ENCODE measurements at places on chromosomes 5 and 9.
A peak's percentile ranks its signal among the peaks of the same experiment; 100 is the strongest.

GRCh38 chr5:34496260-34496691 lies 159.9 kb upstream of the RAI14 start:
- no peak for DNase-seq

GRCh38 chr9:16312962-16313546 lies 557.4 kb downstream of the BNC2 start:
- no peak for DNase-seq

GRCh38 chr9:106532306-106533015 lies 330.5 kb upstream of the ZNF462 start:
- no peak for DNase-seq

DNA sequence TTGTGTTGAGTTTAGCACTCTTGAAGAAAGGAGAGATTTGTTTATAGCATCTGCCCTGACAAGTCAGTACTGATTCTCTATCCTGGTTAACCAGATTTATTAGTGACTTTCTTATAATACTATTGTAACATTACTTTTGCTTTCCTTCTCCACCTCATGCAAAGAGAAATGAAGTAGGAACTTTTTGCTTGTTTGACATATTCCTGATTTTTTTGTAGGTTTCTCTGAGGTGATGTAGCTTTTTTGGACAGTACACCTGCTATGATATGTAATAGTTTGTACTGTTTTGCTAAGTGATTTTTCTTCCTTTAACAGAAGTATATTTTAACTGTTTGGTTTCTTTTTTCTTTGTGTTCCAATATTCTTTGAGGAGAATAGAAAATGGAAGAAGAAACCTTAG lies 117.7 kb downstream of the ZCCHC7 start:
- DNase-seq: no peak

DNA sequence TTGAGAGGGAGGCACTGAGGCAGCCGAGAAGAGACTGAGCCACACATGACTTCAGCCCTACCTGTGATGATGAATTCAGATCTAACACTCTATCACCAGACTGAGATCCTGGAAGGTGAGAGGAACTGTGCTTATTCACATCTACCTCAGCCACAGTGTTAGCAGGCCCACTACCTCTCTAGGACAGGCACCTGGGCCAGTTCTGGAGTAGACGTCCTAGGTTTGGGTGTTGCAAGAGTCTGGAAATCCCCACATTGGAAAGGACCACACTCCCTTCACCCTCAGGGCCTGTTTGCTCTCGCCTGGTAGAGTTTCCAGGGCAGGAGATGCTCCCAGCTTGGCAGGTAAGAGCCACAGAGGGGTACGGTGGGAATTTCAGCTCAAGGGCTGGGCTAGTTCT lies 113.8 kb upstream of the CCL21 start:
- no peak for DNase-seq

- DNase-seq: no peak
These were observed 160.3 kb upstream of the MVB12B start for GRCh38 chr9:126166291-126166690.

DNA sequence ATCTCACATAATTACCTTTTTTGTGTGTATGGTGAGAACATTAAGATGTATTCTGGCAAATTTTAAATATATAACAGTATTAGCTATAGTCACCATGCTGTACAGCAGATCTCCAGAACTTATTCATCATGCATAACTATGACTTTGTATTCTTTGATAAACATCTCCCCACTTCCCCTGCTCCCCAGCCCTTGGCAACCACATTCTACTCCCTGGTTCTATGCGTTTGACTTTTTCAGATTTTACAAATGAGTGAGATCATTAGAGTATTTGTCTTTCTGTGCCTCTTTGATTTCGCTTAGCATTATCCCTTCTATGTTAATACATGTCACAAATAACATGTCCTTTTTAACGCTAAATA lies 49.4 kb downstream of the SMC2 start:
- no peak for DNase-seq

DNA sequence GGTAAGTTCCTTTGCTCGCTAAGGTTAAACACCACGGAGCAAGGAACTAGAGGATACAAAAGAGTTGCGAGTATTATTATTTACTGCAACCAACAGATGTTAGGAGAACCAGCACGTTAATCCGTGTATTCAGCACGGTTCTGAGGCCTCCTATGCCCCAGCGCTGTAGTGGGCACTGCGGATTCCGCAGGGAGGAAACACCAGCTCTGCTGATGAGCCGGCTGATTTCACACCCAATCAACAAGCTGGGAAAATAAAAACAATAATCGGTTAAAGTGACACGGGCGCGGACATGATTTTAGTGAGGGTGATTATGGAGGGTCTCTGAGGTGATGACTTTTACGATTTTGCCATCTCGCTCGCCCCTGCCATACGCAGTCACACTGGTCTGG lies 702 bp upstream of the PRELID2 start:
- no peak for DNase-seq

GRCh38 chr9:71928376-71928775 lies 16.9 kb downstream of the C9orf85 start:
- no peak for DNase-seq

GRCh38 chr9:125260561-125260960 lies 1.1 kb upstream of the GAPVD1 start:
- DNase-seq: no peak

DNA sequence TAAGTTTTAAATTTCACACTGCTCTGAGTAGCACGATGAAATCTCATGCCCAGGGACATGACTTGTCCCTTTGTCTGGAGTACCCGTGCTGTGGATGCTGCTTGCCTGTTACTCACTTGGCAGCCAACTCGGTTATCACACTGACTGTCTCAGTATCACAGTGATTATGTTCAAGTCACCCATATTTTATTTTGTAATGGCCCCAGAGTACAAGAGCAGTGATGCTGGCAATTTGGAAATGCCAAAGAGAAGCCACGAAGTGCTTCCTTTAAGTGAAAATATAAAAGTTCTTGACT lies 22.8 kb upstream of the SCGB3A2 start:
- no peak for DNase-seq

- DNase-seq: no peak
These were observed 23.8 kb downstream of the NEUROG1 start for GRCh38 chr5:135511761-135512575.

GRCh38 chr5:108727236-108727650 lies 20.5 kb upstream of the FER start:
- no peak for DNase-seq

GRCh38 chr9:126183266-126183665 lies 143.4 kb upstream of the MVB12B start:
- no peak for DNase-seq

DNA sequence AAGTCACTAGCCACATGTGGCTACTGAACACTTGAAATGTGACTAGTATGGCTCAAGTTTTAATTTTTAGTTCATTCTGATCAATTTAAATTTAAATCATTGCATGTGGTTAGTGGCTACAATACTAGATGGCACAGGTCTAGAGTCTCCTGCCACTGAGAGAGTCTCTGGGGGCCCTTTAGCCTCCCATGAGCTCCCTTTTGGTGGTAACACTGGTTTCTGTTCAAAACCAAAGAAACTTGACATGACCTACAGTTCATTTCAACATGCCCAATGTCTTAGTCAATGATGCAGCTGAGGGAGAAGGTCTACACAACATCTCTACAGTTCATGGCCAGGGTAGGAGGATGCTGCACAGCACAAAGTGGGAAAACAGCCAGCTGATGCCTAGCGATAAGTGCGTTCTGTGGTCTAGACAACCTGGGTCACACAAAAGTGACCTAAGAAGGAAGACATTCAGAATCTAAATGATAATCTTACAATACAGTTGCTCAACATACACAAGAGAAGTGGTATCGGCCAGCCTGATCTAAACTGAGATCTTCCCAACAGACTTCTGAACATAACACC lies 121.0 kb downstream of the AUH start:
- DNase-seq: no peak

DNA sequence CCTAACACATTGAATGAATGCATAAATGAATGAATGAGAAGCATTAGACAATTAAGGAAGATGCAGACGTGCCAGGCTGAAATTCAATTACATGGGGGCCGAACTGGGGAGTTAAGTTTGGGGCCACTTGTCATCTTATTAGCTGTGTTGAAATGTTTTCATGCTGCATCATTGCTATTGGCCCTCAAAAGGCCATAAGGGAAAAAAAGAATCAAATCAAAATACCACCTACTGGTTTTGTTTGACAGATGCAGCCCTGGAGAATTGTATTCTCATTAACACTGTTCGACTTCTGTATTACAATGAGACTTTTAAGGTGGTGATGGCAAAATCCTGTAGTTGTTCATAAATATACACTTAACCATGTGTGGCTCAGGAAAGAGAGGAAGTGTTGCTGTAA lies 38.4 kb downstream of the UBE2QL1 start:
- DNase-seq: no peak

GRCh38 chr9:78112406-78112805 lies 80.8 kb upstream of the GNAQ start:
- no peak for DNase-seq

DNA sequence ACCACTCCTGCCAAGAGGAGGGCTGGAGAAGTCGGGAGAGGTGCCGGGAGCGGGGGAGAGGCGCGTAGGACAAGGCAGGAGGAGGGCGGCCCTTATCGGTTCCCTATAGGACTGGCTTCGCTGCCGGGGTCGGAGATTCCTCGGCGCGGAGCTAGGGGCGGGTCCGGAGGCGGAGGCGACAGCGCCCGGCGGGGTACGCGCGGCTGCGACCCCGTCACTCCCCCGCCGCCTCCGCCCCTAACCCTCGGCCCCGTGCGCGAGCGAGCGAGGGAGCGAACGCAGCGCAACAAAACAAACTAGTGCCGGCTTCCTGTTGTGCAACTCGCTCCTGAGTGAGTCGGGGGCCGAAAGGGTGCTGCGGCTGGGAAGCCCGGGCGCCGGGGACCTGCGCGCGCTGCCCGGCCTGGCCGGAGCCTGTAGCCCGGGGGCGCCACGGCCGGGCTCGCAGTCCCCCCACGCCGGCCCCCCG lies 2.0 kb downstream of the GLIS3 start:
- peak; percentile 40 for DNase-seq

DNA sequence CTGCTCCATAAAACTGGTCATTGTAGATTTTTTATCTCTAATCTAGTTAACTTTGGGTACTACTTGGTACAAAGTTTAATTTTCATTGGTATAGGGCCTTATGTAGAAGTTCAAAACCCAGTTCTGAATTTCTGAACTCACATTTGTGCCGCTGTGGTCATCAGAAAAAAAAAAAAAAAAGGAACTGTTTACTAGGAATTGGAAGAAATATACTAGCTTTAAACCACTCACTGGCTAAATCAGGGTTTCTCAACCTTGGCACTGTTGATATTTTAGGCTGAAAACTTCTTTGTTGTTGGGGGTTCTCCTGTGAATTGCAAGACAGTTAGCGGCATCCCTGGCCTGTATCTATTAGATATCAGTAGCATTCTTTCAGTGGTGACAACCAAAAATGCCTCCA lies 4.1 kb upstream of the ZFYVE16 start:
- DNase-seq: no peak

DNA sequence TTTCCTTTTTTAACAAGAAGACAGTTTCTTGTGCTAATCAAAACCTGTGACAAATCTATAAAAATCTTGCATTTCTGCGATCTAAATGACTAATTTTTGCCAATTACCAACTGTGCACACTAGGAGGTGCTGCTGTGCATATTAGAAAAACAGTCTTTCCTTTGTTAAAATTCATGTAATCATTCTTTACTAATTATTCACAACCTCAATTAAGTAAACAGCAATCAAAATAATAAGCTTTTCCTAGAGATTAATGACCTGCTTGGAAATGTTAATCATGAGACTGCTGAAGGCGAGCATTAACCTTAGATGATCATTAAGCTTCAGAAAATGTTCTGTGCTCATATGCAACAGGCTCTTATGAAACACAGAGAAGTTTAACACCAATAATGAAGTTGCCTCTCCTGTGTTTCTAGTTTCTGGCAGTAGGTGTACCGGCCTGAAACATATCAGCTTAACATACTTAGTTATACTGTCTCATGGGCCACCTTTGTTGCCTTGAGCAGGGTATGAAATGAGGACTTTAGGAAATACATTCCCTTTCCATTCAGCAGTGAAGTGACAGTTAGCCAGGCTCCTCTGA lies 17.7 kb downstream of the RFESD start:
- DNase-seq: peak; percentile 20

DNA sequence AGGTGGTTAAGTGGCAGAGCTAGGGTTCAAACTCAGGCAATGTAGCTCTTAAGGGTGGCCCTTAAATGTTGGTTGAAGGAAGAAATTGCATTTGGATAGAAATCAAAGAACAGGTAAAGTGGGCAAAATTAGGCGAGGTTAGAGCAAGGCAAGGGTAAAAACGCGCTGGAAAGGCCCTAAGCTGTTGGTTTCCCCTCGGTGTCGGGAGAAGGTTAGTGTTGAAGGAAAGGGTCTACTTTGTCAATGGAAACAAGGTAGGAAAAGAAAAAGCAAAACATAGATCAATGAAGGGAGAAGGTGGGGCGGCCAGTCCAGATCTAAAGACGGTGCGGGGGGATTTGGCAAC lies 431 bp downstream of the FASTKD3 start:
- DNase-seq: no peak

DNA sequence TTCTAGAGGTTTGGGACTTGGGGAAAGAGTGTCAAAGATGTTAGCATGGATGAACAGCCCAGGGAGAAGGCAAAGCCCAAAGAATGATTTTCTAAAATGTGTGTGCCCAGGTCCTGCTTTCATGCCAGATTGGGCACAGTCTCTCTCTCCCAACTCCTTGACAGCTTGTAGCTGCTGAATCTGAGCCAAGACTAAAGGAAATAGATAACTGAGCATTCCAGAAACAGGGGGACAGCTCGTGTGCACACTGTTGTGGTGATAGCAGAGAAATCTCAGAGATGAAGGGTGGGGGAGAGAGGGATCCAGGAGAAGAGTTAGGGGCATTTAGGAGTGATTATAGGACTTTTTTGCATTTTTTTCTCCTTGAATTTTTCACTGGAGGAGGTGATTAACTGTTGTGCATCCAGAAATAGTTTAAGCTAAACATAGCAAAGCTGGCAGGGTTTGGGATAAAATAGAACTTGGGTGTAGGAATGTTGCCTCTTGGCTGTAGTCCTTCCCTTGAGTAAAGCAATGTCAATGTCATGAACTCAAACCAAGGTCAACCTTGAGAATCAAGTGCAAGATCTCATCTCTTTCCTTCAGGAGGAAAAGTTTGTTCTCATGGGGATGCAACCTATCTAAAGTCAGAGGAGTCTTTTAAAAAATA lies 245.9 kb downstream of the SH3GL2 start:
- DNase-seq: no peak

DNA sequence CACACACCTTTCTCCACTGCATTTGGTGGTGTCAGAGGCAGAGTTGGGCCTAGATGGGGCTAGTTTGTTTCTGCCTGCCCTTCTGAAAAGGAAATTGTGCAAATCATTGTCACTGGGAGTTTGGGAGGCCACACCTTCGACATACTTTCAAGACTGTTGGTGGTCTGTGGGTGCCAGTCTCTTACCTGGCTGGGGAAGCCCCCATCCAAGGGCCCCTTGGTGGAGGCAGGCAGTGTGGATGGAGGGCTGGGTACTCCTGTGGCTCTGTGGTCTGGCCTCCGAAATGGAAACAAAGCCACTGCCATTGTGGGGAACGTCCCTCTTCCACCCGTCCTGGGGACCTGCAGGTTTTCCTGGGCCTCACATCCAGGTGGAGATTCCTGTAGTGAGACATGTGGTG lies 10.9 kb upstream of the PHYHD1 start:
- no peak for DNase-seq

Data from stimulated activated CD4-positive, alpha-beta T cell treated with anti-CD3 and anti-CD28 coated beads, Interleukin-2, amount 100 ng/mL, for 24 hours (primary cell).